ENCODE measurements at places on chromosomes 7 and 10.

GRCh38 chr7:88545663-88546062, 213.8 kb upstream of the ZNF804B start:
- no peak for DNase-seq

GRCh38 chr7:157461573-157462418, 125.0 kb downstream of the DNAJB6 start:
- DNase-seq, result no peak

GRCh38 chr7:44977304-44977958, 1.4 kb downstream of the MYO1G start:
- DNase-seq, result no peak

DNA sequence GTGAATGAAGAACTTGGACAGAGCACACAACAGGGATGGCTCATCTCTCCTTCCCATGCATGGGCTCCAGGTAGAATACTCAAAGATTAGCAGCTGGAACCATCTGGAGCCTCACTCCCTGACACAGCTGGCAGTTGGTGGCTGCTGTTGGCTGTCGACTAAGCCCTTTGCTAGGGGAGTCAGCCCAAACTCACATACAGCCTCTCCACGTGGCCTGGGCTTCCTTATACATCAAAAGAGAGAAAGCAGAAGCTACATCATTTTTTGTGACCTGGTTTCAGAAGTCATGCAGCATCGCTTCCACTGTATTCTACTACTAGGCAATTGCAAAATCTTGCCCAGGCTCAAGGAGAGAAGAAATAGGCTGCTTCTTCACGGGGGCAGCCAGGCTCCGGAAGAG, 24.4 kb downstream of the ASNS start:
- no peak for DNase-seq

- DNase-seq, result no peak
These were observed 47.9 kb upstream of the MRLN start for GRCh38 chr10:59801171-59801570.
